NCI-H524 treated with DMSO at 0.1 percent for 48 hours (cell line): ENCODE measurements at places on chromosomes 4 and X.

DNA sequence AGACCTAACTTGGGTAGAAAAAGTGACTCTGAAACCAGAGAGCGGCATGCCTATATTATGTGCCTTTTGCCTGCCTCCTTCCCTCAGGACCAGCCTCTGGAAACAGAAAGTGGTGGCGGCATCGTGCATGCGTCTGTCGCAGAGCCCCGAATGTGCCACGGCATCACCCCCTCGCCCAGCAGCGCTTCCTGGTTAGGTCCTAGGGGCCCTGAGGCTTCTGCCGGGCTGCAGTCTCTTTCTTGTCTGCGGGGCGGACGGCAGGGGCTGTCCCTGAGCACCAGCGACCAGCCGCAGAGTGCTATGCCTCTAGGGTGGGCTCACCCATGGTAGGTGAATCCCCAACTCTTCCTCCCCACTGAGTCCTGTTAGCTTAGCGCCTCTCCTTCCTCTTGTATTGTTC lies 68.7 kb downstream of the VSIG4 start:
- no peak for DNase-seq

DNA sequence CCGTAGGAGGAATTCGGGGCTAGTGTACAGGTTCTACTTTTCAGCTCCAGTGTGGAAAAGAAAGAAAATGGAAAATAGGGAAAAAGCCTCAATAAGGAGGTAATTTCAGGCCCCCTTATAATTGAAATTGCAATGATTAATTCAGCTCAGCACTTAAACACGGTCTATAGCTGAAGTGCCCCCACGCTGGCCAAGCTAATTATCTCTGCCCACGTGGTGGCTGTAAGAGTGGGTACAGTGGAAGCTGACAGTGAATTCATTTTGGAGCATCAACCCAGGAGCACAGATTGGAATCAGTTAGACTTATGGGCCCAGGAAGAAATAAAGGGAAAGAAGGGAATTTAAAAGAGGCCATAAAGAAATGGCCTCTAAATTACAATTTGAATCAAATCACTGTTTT lies 631.1 kb upstream of the CPEB2 start:
- no peak for DNase-seq

- peak; percentile 21 for DNase-seq
Measured at GRCh38 chr4:75557696-75558095, 1.8 kb downstream of the ODAPH start.

DNA sequence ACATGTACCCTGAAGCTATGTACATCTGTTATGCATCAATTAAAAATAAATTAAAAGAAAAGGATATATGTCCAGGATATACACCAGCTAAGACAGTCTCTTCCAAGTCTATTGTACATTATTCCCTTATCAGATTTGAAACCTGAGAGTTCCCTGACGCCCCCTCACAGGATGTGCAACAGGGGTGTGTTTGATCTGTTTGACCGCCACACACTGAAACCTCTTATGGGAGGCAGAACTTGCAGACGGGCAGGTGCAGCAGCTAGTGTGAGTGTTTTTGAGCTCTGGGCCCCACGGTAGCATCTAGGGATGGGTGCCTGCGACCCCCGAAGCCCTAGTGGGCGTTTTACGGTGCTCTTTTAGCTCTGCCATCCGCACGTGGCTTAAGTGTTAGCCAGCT lies 4.7 kb downstream of the XG start:
- DNase-seq: no peak

- DNase-seq: no peak
Measured at GRCh38 chrX:148459343-148459742, 41.1 kb upstream of the AFF2 start.

- DNase-seq: no peak
Measured at GRCh38 chrX:110173192-110174175, 144.4 kb downstream of the AMMECR1 start.

- no peak for DNase-seq
Measured at GRCh38 chrX:2878563-2878962, 49.8 kb downstream of the GYG2 start.

DNA sequence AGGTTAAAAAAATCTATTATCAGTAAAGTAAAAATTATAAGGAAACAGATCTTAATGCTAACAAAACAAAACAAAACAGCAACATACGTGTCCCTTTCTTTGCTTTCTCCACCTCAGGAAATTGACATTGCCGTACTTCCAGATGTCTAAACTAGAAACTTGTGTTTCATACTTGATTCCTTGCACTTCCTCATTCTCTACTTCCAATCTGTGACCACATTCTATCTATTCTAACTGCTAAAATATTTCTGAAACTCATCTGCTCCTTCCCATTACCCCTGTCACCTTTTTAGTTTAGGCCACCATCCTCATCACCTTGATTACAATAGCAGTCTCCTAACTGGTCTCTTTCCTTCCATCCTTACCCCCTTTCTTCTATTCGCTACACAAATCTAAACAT lies 22.5 kb upstream of the RPA4 start:
- DNase-seq: no peak

- no peak for DNase-seq
Measured at GRCh38 chrX:140354431-140355120, 150.3 kb downstream of the SOX3 start.

DNA sequence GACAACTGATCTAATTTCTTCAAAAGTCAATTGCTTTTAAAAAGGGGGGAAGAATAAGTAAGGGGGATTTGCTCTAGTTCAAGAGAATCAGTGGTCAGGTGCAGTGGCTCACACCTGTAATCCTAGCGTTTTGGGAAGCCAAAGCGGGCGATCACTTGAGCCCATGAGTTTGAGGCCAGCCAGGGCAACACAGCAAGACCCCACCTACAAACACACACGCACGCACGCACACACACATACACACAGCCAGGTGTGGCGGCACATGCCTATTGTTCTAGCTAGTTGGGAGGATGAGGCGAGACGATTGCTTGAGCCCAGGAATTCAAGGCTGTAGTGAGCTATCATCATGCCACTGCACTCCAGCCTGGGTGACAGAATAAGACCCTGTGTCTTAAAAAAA lies 9.6 kb downstream of the GRSF1 start:
- DNase-seq: no peak
